ENCODE measurements at places on chromosomes 5 and 9.
A peak's percentile ranks its signal among the peaks of the same experiment; 100 is the strongest.

- no peak for DNase-seq
Observed at GRCh38 chr5:107806271-107806670, 135.5 kb upstream of the EFNA5 start.

DNA sequence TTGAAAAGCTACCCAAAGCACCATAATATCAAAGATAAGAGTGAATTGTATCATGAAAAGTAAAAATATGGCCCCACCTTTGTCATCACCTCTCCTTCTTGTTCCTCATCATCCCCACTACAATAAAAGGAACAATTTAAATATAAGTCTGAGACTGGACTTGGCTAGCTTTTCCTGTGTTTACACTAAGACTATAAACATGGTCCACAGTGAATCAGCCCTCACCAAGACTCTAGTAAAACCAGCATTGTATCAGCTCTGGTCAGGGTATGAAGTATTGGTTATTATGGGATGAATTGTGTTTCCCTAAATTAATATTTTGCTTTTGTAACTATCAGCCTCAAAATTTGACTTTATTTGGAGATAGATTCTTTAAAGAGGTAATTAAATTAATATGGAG lies 105.4 kb downstream of the SLC25A46 start:
- DNase-seq, result no peak

- no peak for DNase-seq
Observed at GRCh38 chr9:92186631-92187030, 71.4 kb upstream of the SPTLC1 start.

- no peak for DNase-seq
Observed at GRCh38 chr9:95455714-95456113, 61.1 kb downstream of the PTCH1 start.

- DNase-seq, result no peak
Observed at GRCh38 chr9:95229230-95229915, 88.1 kb downstream of the FANCC start.

GRCh38 chr9:114030364-114030763 lies 47.7 kb downstream of the AMBP start:
- DNase-seq, result no peak

DNA sequence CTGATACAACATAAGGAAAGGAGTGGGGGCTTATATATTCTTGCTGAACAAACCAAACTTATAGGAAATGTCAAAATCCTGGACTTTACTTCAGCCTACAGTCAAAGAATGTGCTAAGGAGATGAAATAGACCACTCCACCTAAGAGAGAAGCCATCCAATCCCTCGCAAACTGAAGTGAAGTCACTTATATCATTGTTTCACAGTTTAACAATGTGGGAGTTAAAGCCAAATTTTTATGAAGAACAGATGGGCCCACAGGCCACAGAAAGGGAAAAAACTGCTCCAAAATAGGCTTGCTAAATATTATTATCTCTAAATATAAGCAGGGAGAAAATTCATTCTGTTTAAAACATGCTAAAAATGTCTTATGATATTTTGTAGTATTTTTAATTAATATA lies 233.3 kb downstream of the GAS1 start:
- DNase-seq, result no peak

DNA sequence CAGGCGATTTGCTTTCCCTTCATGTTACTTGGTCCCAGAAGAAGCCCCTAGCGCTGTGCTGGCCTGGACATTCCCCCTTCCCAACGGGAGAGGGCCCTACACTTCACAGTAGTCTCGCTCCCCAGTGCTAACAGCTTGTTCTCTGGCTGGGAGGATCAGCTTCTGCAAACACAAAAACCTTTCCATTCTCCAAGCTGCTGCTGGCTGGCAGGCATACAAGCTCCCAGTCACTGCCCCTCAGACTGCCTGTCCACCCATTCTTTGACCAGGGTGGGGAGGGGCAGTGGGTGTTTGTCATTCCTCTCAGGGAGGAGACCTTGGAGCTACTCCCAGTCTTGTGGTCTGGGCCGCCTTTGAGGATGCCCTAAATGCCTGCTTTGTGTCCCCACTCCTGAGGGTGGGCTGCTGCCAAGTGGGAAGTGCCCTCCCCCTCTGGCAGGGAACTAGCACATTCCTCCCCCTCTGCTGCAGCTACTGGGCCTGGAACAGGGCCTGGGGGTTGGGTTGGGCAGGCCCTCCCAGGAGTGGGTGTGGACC lies 20.8 kb downstream of the ENHO start:
- DNase-seq, result peak; percentile 51
